ENCODE measurements at places on chromosomes 5 and 9.

- DNase-seq = no peak
Measured at GRCh38 chr5:120083851-120084542, 380.1 kb upstream of the PRR16 start.

DNA sequence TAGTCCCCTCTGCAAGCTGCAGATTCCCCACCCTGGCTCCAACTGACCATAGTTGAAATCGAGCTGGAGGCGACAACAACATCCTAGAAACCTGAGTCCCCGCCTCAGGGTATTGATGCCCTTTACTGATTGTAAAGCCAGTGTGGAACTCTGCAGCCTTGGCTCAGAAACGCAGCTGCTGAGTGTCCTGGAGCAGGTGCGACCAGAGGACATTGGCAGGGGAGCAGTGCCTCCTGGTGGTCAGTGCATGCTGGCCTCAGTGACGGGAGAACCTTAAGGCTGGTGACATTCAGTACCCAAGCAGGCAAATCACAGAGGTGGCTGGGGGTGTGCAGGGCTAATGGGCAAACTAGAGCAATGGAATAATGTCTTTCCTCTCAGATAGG lies 20.4 kb upstream of the ZNF354B start:
- no peak for DNase-seq

- no peak for DNase-seq
Measured at GRCh38 chr5:39716532-39717028, 291.8 kb upstream of the DAB2 start.

- no peak for DNase-seq
Measured at GRCh38 chr9:1522219-1522767, 472.1 kb downstream of the DMRT2 start.

GRCh38 chr9:73617586-73617985 lies 465.9 kb downstream of the ANXA1 start:
- DNase-seq = no peak

DNA sequence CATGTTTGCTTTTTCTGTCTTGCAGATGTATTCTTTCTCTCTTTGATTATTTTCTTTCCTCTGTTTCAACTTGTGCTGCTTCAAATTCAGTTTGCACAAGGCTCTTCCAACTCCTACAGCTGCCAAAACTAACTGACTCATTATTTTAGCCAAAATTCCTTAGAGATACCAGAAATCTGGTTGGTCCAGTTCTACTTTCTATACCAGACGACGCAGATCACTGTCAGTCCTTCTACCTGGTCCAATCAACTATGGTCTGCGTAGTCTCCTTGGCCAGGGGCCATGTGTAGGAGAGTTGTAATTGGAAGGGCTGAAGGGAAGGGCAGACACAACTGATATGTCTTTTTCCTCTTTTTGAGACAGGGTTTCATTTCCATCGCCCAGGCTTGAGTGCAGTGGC lies 51.9 kb upstream of the JAK2 start:
- no peak for DNase-seq

GRCh38 chr5:64569858-64570257 lies 64.0 kb downstream of the RGS7BP start:
- DNase-seq = no peak

- no peak for DNase-seq
Measured at GRCh38 chr5:170913573-170913972, 51.8 kb downstream of the RANBP17 start.

DNA sequence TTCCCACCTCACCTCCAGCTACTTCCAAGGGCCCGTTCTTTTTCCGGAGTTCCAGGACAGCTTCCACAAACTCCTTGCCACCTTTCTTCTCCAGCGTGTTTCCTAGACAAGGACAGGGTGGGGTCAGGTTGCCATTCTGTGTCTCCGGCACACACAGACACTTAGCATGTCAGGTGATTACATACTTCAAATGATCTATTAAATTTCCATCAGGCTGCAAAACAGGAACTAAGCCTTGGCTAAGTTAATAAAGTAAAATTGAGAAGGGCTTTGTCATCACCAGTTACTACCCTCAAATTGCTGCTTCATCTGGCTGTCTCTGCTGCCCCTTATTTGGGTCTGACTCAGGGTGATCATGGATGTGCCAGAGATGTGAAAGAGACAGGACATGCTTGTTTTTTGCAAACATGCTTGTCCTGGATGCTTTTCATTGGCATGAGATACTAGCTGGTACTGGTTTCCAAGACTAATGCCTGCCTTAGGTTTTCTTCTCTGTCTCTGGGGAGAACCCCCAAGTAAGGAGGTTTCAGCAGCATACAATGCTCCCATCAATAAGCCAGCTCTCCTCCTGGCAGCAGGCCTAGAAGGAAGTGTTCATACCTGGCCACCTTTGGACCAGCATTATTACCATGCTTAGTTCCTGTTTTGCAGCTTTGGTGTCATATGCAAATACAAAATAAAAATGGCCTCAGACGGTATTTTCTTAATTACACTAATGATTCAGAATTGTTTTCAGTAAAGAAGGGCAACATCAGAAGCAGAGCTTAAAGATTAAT lies 52.9 kb downstream of the MACROH2A1 start:
- DNase-seq = no peak

- no peak for DNase-seq
Measured at GRCh38 chr5:13640270-13640669, 304.2 kb downstream of the DNAH5 start.

- DNase-seq = no peak
Measured at GRCh38 chr5:119318256-119318894, 37.4 kb upstream of the TNFAIP8 start.

GRCh38 chr5:155472780-155473179 lies 459.2 kb downstream of the KIF4B start:
- DNase-seq = no peak

DNA sequence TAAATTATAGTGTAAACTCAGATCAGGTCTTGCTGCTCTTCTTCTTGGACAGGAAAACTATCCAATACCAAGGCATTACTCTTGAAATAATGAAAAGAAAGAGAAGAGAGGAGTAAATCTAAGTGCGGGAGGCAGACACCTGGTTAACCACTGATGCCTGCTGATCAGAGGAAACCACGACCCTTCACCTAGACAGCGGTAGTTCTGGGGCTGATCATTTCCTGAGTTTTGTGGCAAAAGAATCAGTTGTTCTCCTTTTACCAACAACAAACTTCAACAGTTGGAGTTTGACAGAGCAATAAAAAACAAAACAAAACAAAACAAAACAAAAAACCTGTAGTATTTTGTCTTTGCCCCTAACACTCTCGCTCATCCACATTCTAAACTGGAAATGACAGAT lies 3.0 kb downstream of the RLN1 start:
- DNase-seq = no peak

- DNase-seq = no peak
Measured at GRCh38 chr5:81980598-81981260, 8.9 kb downstream of the ATG10 start.

DNA sequence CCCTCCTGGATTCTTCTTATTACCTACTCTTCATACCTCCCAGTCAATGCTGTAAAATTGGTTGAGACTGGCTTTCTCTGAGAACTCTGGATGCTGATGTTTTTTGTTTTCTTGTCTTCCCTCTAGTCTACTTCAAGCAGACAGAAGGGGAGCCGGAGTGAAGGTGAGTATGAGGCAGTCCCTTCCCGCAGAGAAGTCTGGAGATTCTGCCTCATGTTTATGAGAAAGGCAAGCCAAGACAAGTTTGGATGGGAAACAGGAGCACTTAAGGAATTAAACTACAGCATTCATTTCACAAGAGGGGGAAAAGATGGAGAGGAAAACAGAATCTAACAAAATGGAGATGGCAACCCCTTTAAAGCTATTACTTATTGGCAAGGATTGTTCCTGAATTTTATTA lies 246.1 kb downstream of the TRIM32 start:
- no peak for DNase-seq

GRCh38 chr9:71446473-71447411 lies 321.6 kb downstream of the CEMIP2 start:
- DNase-seq = no peak

DNA sequence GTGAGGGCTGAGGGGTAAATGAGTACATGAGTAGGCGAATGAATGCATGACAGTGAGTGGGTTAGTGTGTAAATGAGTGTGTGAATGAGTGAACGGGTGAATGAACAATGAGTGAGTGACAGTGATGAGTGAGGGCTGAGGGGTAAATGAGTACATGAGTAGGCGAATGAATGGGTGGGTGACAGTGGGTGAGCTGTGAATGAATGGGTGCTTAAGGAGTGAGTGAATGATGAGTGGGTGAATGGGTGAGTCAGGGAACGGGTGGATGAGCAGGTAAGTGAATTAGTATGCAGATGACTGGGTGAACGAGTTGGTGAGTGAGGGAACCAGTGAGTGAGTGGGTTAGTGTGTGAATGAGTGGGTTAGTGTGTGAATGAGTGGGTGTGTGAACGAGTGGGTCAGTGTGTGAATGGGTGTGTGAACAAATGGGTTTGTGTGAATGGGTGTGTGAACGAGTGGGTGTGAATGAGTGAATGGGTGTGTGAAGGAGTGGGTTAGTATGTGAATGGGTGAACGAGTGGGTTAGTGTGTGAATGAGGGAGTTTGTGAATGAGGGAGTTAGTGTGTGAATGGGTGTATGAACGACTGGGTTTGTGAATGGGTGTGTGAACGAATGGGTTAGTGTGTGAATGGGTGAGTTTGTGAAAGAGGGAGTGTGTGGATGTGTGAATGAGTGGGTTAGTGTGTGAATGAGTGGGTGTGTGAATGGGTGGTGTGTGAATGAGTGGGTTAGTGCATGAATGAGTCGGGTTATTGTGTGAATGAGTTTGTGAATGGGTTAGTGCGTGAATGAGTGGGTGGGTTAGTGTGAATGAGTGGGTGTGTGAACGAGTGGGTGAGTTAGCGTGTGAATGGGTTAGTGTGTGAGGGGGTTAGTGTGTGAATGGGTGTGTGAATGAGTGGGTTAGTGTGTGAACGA lies 32.9 kb downstream of the NKD2 start:
- DNase-seq = no peak

- no peak for DNase-seq
Measured at GRCh38 chr9:31916591-31917241, 467.7 kb upstream of the ACO1 start.

GRCh38 chr9:110356639-110357395 lies 19.2 kb upstream of the TXNDC8 start:
- no peak for DNase-seq

GRCh38 chr5:94793816-94794198 lies 175.3 kb downstream of the SLF1 start:
- no peak for DNase-seq

DNA sequence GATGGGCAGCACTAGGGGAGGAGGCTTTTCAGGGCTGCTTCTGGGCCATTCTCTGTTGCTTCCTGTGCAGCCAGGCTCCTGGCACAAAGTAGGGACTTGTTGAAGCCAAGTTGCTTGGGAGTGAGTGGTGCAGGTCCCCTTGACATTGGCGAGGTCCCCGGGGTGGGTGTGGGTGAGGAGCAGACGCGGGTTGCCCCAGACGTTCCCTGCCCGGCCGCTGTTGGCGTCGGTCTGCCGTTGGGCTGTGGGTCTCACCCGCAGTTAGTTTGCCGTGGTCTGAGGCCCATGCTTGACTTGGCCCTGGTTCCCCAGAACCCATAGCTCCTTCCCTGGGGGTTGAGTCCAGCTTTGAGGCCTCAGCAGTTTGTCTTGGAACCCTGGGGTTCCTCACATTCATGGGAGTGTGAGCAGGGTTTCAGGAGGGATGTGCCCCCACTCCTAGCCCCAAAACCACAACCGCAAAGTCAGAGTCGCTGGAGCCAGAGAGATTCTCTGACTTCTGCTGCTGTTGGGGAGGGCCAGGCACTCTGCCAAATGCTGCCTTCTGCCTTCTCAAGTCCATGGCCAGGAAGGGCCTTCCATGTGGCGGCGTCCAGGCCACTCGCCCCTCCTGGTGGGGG lies 77.5 kb downstream of the RXRA start:
- DNase-seq = no peak

DNA sequence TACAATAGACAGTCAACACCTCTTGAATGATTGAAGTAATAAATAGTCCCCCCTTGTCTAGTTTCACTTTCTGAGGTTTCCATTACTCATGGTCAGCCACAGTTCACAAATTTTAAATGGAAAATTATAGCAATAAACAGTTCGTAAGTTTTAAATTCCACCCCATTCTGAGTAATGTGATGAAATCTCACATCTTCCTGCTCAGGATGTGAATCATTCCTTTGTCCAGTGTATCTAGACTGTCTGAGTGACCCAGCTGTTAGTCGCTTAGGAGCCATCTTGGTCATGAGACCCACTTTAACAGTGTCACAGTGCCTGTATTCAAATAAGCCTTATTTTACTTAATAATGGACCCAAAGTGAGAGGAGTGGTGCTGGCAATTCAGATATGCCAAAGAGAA lies 311.6 kb upstream of the PRR16 start:
- no peak for DNase-seq

DNA sequence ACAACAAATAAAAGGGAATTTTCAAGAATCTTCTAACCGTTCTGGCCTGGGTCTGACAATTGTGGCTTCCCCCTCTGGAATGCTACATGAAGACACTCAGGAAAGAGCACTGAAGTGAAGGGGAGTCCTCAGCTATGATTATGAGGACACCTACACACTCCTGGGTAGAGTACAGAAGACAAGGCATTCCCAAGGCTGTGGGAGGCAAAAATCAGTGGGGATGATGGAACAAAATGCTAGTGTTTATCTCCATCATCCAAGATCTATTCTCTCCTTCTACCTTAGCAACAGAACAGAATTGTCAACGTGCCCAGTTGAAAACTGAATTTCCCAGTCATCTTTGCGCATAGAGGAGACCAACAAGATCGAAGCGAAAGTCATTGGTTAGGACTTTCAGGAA lies 130.1 kb upstream of the LARP1 start:
- no peak for DNase-seq

GRCh38 chr9:20790721-20791120 lies 106.7 kb downstream of the FOCAD start:
- no peak for DNase-seq

DNA sequence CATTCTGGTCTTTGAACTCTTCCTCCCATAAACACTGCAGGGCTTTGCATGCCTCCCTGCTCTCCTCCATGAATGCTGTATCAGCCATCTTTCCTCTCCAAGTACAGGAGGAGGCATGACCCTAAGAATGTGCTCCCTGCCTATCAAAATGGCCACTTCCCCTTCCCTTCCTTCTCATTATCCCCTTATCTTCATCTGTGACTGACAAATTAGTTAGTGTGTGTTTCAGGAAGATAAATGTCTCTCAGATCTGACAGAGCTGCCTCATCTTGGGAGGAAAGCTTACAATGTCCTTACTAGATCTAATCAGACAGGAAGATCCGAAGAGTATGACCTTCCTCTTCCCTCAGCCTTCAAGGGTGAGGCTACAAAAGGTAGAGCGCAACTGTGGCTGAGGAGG lies 46.2 kb downstream of the TLR4 start:
- DNase-seq = no peak

DNA sequence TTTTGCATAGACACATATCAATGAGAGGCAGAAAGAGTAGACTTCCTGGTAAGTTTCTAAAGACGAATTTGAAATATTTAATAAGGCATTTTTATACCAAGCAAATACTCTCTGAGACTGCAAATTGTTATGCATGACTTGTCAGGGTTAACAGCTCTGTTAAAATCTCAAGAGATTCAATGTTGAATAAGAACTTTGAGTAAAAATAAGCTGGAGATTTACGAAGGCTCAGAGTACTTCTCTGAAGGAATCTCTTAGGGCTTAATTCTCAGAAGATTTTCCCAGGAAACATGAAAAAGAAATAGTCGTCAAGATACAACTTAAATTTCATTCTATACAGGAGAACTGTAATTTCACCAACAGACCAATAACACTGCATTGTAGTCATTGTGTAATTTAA lies 259.4 kb downstream of the CDH18 start:
- DNase-seq = no peak
